ENCODE measurements at places on chromosomes 13 and 19.

DNA sequence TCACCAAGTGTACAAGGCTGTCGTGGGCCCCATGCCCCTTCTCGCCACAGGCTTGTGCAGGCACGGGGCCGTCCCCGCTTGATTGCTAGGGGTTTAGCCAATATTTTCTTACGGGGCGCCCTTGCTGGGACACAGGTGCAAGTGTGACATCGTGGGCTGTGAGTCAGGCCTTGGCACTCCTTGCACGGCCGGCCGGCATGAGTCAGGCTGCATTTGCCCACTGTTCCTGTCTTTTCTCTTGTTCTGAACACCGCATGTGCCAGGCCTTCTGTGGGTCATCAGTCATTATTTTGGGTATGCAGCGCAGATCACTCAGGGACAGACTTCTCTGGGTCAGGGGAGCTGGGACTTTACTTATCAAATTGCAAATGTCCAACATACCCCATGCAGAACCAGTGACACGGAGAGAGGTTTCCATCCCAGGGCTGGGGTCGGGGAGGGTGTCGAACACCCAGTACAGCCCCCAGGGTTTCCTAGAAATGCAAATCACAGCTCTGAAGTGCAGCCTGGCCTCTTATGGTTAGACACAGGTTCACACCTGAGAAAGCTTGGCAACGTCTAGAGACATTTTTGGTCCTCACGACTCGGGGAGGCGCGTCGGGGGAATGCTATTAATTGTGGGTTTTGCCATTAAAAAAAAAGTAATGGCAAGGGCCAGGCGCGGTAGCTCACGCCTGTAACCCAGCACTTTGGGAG is 22.5 kb upstream of the KLF2 start:
- no peak for DNase-seq

DNA sequence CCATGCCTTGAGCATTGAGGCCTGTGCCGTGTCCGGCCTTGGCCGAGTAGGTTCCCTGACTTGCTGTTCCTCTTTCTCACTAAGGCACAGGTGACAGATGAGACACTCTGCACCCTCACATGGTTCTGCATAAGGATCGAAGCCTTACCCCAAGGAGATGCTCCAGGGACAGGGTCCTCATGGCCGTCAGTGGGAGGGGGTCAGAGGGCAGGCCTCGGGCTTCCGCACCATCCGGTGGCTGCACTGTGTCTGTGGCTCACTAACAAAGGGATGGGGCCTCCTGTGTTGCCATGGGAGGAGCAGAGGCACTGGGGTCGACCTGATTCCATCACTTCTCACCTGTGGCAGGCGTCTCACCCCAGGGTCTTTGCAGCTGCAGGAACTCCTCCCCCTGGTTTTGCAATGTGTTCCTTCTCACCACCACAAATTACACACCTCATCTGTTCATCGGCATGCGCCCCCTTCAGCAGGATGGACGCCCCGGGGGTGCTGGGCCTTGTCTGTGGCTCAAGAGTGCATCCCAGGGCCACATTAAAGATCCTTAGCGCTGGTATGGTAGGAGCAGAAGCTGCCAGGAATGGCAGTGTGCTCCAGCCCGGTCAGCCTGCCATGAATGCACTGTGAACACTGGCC is 113.3 kb upstream of the SOX1 start:
- no peak for DNase-seq

- DNase-seq, result no peak
Measured at GRCh38 chr13:50126993-50127725, 111.9 kb downstream of the KCNRG start.

- no peak for DNase-seq
Measured at GRCh38 chr13:39895254-39895653, 239.8 kb downstream of the COG6 start.

GRCh38 chr13:80577926-80578670 is 237.2 kb upstream of the SPRY2 start:
- DNase-seq, result no peak

- DNase-seq, result peak; percentile 18
Measured at GRCh38 chr13:30551189-30551588, 66.5 kb upstream of the USPL1 start.

- DNase-seq, result peak; percentile 61
Measured at GRCh38 chr13:30395192-30396158, 26.8 kb upstream of the UBE2L5 start.

DNA sequence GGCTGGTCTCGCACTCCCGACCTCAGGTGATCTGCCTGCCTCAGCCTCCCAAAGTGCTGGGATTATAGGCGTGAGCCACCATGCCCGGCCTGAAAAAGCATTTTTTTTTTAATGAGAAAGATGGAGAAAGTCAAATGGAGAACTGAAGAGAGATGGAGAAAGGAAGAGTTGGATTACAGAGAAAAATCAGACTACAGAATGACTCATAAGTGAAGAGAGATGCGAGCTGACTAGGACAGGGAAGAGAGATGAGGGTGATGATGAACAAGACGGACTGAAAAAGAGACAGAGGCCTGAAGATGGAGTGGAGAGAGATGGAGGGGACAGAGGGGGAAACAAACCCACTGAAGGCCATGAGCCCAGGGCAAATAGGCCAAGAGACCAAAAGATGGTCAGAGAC is 1.5 kb downstream of the DHX34 start:
- DNase-seq, result no peak

GRCh38 chr13:98676239-98676638 is 76.2 kb downstream of the SLC15A1 start:
- no peak for DNase-seq

GRCh38 chr13:61142506-61142905 is 273.1 kb downstream of the PCDH20 start:
- no peak for DNase-seq

GRCh38 chr13:49810567-49811526 is 18.4 kb upstream of the KPNA3 start:
- no peak for DNase-seq

DNA sequence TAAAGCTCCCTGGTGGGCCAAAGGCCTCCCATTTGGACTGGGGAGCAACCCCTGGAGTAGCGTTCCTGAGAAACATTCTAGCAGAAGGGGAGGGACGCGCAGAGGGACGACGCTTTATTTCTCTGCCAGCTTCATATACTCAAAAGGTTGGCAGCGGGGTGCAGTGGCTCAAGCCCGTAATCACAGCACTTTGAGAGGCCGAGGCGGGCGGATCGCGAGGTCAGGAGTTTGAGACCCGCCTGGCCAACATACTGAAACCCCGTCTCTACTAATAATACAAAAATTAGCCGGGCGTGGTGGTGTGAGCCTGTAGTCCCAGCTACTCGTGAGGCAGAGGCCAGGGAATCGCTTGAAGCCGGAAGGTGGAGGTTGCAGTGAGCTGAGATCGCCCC is 16.8 kb downstream of the RB1 start:
- no peak for DNase-seq

- DNase-seq, result peak; percentile 80
Measured at GRCh38 chr19:54266133-54266532, 9.1 kb upstream of the LILRB5 start.

- DNase-seq, result no peak
Measured at GRCh38 chr13:32537580-32538142, 934 bp downstream of the N4BP2L2 start.

DNA sequence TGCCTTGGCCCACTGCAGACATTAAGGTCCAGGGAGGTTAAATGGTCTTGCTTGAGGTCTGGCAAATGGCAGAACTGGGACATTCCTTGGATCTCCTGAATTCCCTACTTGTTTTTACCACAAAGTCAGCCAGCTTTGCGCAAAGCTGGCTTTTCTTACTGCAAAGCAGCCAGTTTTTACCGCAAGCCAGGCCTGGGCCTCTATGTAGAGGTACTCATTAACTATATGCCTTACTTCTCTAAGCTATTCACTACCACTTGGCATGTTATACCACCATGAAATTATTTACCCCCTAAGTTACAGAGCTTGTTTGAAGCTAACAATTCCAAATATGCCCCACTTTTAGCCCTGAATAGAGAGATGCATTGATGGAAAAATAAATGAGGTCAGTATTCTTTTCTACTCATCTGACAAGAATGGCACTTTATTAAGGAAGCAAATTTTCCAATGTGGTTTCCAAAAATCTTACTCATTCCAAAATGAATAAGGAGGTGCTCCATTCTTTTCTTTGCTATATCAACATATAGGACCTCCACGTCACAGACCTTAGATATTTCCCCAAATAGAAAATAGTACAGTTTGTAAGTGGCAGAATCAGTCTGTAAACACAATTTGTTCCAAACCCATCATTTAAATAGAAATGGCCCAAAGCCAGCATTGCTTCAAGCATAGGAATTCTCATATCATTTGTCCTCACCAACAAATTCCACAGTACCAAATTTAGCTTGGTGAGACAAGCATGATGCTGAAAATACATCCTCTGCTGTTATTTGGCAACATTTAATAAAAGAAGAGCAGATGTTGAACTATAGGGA is 143.9 kb upstream of the TSC22D1 start:
- DNase-seq, result no peak

GRCh38 chr19:5245631-5246553 is 94.7 kb downstream of the PTPRS start:
- no peak for DNase-seq

GRCh38 chr13:59566561-59566960 is 597.2 kb downstream of the DIAPH3 start:
- no peak for DNase-seq

- DNase-seq, result no peak
Measured at GRCh38 chr13:109496216-109496615, 290.2 kb downstream of the IRS2 start.

GRCh38 chr19:14305706-14306105 is 75.5 kb upstream of the ADGRE5 start:
- DNase-seq, result no peak

GRCh38 chr19:47227352-47228167 is 3.4 kb downstream of the BBC3 start:
- DNase-seq, result peak; percentile 60

- DNase-seq, result no peak
Measured at GRCh38 chr13:110047496-110047895, 259.5 kb downstream of the COL4A1 start.

- no peak for DNase-seq
Measured at GRCh38 chr13:59413126-59413525, 750.6 kb downstream of the DIAPH3 start.

GRCh38 chr13:24617256-24618010 is 62.8 kb upstream of the ATP12A start:
- DNase-seq, result no peak

DNA sequence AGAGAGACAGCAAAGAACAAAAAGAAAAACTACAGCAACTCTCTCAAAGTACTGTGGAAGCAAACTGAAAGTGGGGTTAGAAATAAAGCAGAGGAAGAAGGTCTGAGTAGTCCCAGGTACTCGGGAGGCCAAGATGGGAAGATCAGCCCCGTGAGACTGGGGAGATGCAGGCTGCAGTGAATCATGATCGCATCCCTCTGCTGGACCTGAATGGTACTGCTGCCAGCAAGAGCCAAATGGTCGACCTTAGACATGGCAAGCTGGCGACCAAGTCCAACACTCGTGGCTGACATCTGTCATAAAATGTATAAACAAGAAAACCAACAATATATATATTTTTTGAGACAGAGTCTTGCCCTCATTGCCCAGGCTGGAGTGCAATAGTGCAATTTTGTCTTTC is 33.7 kb upstream of the ZNF724 start:
- peak; percentile 49 for DNase-seq

DNA sequence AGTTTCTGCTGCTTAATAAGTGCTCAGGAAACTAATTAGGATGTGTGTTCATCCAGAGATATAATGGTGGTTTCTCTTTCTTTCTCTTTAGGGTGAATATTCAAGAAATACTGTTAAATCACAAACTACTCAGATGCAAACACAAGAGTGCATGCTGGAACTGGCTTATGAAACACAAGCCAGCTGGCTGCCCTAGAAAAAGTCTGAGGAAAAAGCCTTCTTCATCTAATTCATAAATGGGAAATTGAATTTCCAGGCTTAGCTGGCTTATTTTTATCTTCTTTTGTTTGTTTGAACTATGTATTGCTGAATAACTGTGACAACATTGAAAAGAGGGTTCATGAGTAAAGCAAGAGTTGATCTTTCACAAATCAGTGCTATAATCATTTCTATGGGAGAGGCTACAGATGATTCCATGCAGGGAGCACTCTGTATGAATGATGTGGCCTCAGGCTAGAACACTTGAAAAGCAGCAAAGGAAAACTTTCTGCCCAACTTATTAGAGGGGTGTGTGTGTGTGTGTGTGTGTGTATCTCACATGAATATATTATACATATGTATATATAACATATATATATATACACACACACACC is 69.8 kb upstream of the SCEL start:
- DNase-seq, result no peak

DNA sequence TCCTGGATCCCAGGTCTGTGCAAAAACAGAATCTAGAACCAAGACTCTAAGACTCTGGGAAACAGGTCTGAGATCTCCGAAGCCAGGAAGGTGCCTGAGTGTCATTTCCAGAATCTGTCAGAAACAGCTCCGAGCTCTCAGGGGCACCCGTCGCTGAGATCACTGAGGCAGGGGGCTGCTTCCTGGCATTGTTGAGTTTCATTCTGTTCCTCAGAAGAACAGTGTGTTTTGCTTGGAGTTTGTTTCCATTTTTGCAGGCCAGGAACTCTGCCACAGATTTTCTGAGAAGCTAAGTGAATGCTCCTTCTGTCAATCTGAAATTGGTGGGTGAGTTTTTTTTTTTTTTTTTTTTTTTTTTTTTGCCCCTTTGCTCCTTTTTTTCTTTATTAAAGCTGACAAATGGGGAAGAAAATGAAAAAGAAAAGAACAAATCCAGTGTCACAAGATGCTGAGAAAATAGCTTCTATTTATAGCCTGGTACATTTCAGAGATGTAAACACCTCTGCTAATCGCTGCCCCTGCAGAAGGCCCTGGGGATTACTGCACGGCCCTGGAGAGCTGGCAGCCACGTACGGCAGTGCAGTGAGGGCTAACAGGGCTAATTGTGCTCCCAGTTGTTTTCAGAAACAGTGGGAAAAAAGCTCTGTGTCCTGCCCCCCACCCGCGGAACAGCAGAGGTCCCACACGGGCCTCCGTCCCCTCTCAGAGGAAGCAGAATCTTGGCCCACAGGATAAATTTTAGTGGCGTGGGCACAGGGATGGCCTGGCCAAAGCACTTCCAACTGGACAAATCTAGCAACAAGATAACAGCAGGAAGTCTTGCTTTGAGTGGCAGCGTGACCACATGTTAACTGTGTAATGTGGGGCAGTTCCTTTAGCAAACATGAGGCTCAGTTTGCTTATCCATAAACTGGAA is 237.6 kb upstream of the IRS2 start:
- DNase-seq, result no peak

DNA sequence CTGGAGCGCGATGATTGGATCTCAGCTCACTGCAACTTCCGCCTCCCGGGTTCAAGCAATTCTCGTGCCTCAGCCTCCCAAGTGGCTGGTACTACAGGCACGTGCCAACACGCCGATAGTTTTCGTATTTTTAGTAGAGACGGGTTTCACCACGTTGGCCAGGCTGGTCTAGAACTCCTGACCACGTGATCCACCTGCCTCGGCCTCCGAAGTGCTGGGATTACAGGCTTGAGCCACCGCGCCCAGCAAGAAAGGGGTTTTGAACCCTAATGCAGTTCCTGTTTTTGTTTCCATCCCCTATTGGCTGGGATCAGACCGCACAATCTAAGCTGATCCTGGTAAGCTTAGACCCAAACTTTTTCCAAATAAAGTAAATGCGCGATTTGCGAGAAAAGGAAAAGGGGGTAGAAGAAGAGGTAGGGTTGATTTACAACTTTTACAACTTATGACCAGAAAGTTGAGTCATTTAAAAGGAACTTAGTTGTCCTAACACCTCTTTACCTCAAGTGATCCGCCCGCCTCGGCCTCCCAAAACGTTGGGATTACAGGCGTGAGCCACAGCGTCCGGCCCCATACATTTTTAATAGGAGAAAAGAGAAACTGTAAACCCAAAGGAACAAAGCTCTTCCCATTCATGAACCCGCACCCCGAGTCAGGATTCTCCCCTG is 764 bp downstream of the ZNF626 start:
- no peak for DNase-seq

GRCh38 chr19:19096641-19097627 is 33.1 kb downstream of the SLC25A42 start:
- no peak for DNase-seq

- DNase-seq, result no peak
Measured at GRCh38 chr13:94657167-94657566, 55.2 kb downstream of the SOX21 start.
